H9 (cell line): ENCODE measurements at places on chromosomes 1 and 21.

DNA sequence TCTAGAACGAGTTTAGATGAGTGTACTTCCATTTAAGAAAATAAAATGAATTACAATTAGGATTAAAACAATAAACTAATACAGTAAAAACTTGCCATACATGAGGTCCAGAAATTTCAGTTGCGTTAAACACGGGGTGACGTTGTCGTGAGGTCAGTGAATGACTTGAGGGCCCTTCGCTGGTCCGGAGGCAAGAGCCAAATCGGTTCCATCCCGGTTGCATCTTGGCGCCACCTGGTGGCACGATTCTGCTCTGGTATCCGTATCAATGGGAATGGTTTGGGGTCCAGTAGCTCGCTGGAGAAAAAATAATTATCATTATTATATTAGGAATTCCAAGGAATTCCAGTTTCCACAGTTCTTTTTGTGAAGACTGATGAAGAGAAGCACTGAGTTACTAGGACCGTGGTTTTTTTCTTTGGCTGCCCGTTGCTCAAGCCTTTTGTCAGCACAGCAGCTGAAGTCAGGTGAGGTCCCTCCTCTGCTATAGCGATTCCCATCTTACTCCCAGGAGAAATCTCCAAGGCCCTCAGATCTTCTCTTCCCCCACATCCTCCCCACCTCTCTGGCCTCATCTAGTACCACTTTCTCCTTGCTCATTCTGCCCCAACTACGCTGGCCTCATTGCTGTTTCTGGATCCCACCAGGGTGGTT lies 161.4 kb downstream of the SLC35F3 start:
- H3K27ac ChIP-seq = no peak overlapping the region
- no peaks in the 10 kb centered on the region for H3K4me1 ChIP-seq

- DNase-seq = no peak
- H3K4me1 ChIP-seq = no peaks in the 10 kb centered on the region
- no peak overlapping the region for H3K27ac ChIP-seq
- no peaks in the 10 kb centered on the region for H3K27me3 ChIP-seq
Observed at GRCh38 chr1:17200756-17201155, 4.2 kb upstream of the PADI1 start.

DNA sequence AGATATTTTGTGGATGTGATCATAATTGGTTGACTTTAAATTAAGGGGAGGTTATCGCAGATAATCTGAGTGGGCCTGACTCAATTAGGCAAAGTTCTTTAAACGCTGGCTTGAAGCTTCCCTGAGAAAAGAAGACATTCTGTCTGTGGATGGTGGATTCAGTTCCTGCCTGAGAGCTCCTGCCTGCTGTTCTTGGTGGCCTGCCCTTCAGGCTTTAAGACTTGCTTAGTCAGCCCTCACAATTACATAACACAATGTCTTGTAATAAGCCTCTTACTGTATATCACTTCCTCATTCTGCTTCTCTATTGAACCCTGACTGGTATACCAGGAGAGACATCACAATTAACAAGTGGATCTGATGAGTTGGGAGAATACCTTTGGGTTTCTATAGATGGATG lies 50.2 kb downstream of the KCNJ6 start:
- no peaks in the 10 kb centered on the region for H3K36me3 ChIP-seq
- H3K4me3 ChIP-seq = no peak overlapping the region
- no peaks in the 10 kb centered on the region for H3K27me3 ChIP-seq
- no peak overlapping the region for H3K27ac ChIP-seq
- DNase-seq = no peak
- no peaks in the 10 kb centered on the region for H3K4me1 ChIP-seq

DNA sequence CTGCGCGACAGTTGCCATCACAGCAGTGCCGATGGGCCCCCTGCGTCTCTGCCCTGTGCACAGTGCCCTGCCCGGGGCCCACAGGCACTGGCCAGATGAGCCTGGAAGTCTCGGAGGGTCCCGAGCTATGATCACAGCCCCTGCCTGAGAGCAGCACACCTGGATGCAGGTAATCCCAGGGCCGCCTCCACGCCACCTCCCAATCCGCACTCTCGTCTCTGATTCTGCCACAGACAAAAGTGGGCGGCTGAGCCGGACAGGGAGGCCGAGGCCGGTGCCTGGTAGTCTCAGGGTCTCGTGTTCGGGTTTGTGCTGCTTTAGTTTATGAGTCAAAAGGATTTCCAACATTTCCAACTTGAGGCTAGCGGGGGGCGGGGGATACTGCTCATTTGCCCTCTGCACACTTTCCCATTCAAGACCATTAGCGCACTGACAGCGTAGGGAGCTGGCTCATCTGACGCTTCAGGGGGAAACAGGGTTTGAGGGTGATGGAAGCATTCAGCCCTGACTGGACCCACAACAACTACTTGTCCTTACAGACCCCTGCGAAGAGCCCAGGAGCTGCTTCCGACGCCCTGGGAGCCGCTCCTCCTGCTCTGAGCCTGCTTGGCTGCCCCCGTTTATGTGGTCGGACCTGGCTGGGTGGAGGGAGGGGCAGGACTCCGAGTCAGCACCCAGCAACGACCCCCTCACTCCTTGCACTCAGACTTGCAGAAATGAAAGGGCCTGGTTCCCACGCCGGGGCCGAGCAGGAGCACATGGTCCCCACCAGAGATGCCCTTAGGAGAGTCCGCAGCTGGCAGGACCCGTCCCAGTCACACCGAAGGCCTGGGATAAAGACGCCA lies 1.8 kb upstream of the TTC34 start:
- no peaks in the 10 kb centered on the region for H3K27me3 ChIP-seq
- no peak for DNase-seq
- no peak overlapping the region for H3K27ac ChIP-seq
- no peak overlapping the region for H3K4me3 ChIP-seq
- H3K4me1 ChIP-seq = no peaks in the 10 kb centered on the region
- peaks cover 17% of the 10 kb centered on the region for H3K36me3 ChIP-seq

GRCh38 chr1:182080955-182081582 lies 19.6 kb upstream of the ZNF648 start:
- H3K36me3 ChIP-seq = no peaks in the 10 kb centered on the region
- H3K27me3 ChIP-seq = no peaks in the 10 kb centered on the region
- no peaks in the 10 kb centered on the region for H3K4me1 ChIP-seq
- no peak overlapping the region for H3K27ac ChIP-seq
- peak; percentile 49 for DNase-seq

DNA sequence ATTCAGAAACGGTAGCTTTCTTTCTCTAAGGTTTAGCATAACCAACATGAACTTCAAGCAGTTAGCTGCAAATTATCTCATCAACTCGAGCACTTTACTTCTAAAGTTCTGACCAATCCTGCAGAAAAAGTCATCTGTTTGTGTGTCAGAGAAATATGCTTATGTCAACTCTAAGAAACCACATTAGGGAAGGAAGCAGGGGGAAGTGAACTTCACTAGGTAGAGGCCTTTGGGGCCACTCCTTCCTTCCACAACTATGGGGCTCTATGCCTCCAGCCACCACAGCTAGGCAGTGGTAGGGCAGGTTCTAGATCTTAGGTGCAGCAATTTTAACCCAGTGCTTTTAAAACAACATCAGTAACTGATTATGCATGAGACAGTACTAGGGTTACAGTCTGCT lies 375.9 kb downstream of the DSCAM start:
- no peak overlapping the region for H3K4me3 ChIP-seq
- no peak overlapping the region for H3K27ac ChIP-seq
- no peaks in the 10 kb centered on the region for H3K27me3 ChIP-seq
- H3K36me3 ChIP-seq = no peaks in the 10 kb centered on the region
- H3K4me1 ChIP-seq = no peaks in the 10 kb centered on the region
